ENCODE measurements at places on chromosomes 3 and 15.
A peak's percentile ranks its signal among the peaks of the same experiment; 100 is the strongest.

GRCh38 chr15:49501586-49501985, 78.5 kb downstream of the FGF7 start:
- DNase-seq = no peak

- DNase-seq = no peak
Observed at GRCh38 chr15:52217186-52217585, 26.0 kb upstream of the GNB5 start.

GRCh38 chr3:53707222-53707621, 139.0 kb downstream of the CHDH start:
- no peak for DNase-seq

GRCh38 chr3:71456826-71457225, 126.7 kb downstream of the FOXP1 start:
- DNase-seq = no peak

- no peak for DNase-seq
Observed at GRCh38 chr3:134312072-134312872, 61.6 kb upstream of the RYK start.

- no peak for DNase-seq
Observed at GRCh38 chr3:73473898-73474416, 150.8 kb downstream of the PDZRN3 start.

- no peak for DNase-seq
Observed at GRCh38 chr3:113194823-113195401, 16.4 kb upstream of the BOC start.

DNA sequence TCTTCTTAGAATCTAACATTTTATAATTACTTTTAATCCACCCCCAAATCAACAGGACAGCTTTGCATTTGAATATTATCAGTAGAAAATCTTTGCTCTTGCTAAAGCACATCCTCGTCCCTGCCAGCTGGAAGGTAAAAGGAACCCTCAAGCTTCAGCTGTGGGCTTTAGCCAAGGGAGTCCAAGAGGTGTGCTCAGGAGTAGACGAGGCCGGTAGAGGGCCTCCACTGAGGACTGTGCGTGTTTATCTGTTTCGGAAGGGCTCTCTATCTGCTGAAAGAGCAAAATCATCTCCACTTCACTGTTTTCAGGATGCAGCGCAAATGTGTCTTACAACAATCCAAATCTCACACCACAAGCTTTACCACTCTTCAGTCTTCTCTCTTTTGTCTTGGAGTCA, 257.4 kb upstream of the IL12A start:
- no peak for DNase-seq

- peak; percentile 99 for DNase-seq
Observed at GRCh38 chr3:176579711-176580185, 617.5 kb downstream of the TBL1XR1 start.

- DNase-seq = peak; percentile 47
Observed at GRCh38 chr15:75738647-75739325, 26.1 kb upstream of the CSPG4 start.

GRCh38 chr3:111616417-111617105, 21.4 kb upstream of the ZBED2 start:
- DNase-seq = no peak

GRCh38 chr3:154571553-154572226, 141.7 kb upstream of the GPR149 start:
- no peak for DNase-seq

DNA sequence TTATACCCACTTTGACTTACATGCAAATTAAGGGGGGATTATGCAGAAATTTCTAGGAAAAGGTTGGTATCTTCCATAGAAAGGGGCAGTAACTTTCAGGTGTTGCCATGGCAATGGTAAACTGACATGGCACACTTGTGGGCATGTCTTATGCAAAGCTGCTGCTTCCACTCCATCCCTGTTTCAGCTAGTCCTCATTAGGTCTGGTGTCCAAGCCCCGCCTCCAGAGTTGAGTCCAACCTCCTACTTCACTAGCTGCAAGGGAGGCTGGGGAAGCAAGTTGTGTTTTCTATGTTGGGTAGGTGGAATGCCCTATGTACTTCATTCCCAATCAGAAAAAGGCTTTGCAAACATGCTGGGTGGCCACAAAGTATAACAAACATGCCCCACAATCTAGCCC, 14.7 kb upstream of the KLHL40 start:
- no peak for DNase-seq

GRCh38 chr3:62277450-62277849, 95.9 kb downstream of the FEZF2 start:
- no peak for DNase-seq

DNA sequence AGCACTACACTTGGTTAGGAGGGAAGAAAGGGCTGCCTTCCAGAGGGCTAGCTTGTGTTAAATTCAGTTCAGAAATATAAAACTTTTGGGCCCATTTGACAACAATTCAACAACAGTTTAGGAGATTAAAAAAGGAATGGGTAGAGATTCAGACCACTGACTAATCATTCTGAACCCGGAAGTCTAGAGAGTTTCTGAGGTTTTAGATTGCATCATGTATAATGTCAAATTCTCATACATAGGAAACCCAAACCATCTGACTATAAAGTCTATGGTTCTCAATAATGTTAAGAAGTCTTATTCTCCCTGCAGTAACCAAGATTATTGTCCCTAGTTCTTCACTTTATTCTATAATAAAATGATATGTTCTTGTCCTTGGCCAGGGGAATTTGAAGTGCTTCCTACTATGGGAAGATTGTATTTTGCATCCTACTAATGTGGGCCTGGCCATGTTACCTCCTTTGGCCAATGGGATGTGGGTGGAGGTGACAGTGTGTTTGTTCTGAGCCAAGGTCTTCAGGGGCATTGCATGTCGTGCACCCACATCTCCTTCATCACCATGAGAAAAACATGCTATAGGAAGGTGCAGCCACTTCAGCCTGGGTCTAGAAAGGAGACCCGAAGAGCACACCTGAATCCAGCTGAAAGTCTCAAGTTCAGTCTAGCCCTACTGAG, 66.4 kb upstream of the CCNL1 start:
- DNase-seq = no peak

- no peak for DNase-seq
Observed at GRCh38 chr3:64331605-64332004, 106.3 kb upstream of the PRICKLE2 start.

GRCh38 chr3:150741497-150742140, 21.4 kb downstream of the SIAH2 start:
- DNase-seq = no peak

- no peak for DNase-seq
Observed at GRCh38 chr15:95454403-95455262, 875.9 kb upstream of the NR2F2 start.

DNA sequence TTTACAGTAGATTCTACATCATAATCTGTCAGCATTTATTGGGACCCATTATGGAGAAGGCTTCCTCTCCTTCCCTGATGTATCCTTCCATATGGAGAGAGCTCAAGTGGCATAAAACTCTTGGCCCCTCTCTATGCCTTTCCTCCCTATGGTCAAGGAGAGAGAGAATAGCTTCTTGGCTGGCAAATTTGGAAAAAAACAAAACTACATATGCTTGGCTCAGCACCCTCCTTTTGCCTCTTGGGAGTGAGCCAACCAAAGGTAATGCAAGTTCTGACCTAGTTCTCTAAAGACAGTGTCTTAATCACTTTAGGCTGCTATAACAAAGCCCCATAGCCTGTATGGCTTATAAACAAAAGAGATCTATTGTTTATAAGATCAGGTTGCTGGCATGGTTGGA, 37.5 kb downstream of the C3orf70 start:
- DNase-seq = no peak

DNA sequence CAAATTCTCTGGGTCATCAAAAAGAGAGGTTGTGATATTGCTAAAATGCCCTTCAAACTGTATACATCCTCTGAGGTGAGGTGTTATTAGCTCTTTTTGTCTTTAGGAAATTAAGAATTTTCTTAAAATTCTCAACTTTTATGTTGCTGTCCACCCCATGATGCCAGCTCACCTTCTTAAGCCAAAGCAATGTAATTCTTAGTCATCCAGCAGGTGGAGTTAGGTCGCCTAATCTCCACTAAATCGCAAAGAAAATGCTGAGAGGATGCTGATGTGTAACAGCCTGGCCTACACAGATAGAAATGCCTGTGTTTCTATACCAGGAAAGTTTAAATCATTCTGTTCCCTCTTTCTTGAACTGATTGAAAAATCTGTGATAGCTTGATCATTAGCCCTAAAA, 770.2 kb upstream of the ALCAM start:
- peak; percentile 12 for DNase-seq

GRCh38 chr3:63726656-63727055, 74.2 kb downstream of the SNTN start:
- DNase-seq = no peak

GRCh38 chr3:172607305-172608121, 84.3 kb upstream of the TNFSF10 start:
- DNase-seq = no peak

DNA sequence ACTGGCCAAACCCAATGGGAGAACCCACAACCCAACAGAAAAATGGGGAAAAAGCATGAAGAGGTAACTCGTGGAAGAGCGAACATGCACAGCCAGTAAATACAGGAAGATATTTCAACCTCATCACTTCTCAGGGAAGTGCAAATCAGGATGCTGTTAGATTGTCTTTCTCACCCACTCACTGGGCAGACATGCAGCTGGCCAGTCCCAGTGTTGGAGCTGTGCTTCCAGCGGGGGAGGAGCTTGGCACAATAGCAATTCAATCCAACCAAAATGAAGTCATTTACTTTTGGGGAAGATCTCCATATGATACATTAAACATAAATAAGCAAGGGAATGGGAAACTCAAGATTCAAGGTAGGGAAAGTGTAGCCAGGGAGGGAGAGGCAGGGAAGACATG, 12.1 kb downstream of the WNT7A start:
- no peak for DNase-seq

All from NCI-H524 treated with DMSO at 0.1 percent for 48 hours (cell line).